ENCODE measurements at places on chromosomes 3 and 15.
A peak's percentile ranks its signal among the peaks of the same experiment; 100 is the strongest.

DNA sequence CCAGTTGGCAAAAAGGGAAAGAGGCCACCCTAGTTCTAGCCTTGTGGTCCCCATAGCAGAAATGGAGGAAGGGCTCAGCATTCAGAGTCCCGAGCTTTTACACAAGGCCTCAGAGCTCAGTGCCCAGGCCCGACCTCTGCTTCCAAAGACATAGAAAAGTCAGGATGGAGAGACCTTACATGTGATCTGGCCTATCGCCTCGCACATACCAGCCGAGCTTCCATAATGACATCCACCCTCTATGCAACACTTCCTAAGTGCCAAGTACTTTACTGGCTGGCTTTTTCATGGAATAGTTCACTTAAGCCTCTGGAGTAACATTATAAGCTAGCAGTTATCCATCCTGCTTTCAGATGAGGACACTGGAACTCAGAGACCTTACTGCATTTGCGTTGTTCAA, 275.9 kb downstream of the FAM43A start:
- DNase-seq: no peak

- DNase-seq: no peak
Measured at GRCh38 chr3:56342475-56342874, 125.8 kb downstream of the ERC2 start.

- no peak for DNase-seq
Measured at GRCh38 chr3:46986055-46986730, 6.7 kb downstream of the NBEAL2 start.

DNA sequence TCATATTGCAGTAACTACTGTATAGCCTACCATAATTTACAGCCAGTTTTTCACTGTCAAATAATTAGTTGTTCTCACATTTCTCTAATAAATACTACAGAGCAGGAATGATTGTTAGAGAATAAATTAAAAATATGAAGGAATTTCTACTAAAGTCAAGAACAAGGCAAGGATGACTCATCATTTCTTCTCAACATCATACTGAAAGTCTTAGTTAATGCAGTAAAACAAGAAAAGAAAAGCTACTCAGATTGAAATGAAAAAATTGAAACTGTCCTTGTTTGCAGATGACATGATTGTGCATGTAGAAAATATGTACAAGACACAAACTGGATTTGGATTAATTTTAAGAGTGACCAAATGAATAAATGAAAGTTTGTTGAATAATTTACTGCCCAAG, 608.2 kb downstream of the NSUN3 start:
- DNase-seq: no peak

GRCh38 chr3:133401374-133402135, 1.7 kb downstream of the BFSP2 start:
- DNase-seq: no peak

DNA sequence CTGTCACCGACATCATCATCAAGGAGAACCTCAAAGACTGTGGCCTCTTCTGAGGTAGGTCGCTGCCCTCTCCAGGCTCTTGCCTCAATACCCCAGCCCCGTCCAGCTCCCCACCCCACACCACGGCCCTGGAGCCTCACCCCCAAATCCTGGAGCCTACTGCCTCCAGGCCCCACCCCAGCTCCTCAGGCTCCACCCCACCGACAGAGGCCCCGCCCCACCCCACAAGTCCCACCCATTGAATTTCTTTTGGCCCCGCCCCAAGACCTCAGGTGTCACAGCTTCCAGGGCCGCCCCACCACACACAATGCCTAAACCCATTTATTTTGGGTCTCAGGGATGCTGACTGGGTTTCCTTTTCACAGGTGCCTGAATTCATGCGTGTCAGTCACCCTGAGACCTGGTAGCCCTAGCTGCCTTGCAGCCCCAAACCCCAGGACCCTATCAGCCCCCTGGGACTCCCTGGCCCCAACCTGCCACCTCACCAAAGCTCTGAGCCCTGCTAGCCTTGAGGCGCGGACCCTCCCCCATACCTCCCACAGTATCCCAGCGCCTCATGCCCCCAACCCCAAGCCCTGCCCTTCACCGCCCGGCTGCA, 3.6 kb downstream of the GNAT1 start:
- no peak for DNase-seq

DNA sequence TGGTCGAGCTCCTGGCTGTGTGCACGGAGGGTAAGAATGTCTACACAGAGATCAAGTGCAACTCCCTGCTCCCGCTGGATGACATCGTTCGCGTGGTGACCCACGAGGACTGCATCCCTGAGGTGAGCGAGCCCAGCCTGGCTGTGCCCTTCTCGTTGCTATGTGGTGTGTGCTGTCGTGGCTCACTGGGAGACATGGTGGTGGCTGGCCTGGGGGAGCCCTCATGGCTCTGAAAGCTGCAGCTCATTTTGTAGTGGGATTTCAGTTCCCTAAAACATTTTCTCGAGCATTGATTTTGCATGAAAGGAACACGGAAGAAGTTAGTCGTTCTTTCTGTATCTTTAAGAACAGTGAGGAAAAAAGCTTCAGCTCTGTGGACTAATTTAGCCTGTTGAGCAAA, 200.5 kb downstream of the ITPR1 start:
- DNase-seq: no peak

DNA sequence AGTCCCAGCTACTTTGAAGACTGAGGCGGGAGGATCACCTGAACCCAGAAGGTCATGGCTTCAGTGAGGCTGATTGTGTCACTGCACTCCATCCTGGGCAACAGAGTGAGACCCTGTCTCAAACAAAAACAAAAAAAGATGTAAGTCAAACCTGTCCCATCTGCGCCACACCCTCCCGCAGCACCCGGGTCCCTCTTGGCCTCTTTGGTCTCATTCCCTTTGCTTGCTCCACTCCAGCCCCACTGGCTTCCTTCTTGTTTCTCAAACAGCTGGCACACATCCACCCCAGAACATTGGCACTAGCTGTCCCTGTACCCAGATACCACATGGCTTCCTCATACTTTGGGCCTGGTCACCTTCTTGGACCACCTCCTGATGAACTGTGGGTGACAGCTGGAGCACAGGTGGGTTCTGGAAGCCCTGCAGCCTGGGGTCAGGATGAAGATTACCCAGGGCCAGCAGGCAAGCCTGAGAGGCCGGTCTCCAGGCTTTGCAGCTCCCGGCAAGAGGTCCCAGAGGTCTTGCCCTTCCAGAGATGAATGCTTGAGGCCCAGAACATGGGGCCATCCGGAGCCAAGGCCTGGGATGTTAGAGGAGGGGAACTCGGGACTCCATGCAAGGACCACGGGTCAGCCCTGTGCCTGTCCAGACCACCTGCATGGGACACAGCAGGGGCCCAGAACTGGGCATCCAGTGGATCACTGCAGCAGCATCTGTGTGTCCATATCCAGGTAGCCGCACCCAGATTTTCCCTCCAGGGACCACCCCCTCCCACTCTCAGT, 10.9 kb upstream of the GATA2 start:
- DNase-seq: no peak

DNA sequence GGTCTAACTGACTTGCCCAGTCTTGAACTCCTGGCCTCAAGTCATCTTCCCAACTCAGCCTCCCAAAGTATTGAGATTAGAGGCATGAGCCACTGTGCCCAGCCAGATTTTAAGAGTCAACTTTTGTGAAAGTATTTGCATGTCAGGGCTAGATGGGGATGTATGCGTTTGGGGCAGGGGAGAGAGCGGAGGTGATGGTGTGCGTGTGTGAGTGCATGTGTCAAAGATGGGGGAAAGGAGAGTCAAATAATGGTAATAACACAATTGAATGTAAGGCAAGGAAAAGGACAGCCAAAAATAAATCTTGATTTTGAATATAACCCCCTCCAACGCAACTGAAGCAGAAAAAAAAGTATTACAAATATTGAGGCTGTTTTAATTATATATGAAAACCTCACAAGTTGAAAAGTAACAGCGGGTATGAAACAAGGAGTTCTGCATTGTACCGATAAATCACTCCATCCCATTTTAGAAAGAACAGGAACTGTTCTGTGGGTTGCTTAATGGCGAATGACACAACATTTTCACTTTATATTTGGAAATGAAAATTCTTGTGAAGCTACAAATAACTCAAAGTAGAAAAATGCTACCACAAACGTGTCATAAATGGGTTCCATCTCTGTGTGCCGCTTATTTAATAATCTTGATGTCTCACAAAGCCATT, 29.9 kb upstream of the LDHAL6B start:
- no peak for DNase-seq

GRCh38 chr3:71018799-71019198, 564.7 kb downstream of the FOXP1 start:
- DNase-seq: no peak

GRCh38 chr15:66943456-66944095, 121.8 kb upstream of the SMAD3 start:
- DNase-seq: no peak

- no peak for DNase-seq
Measured at GRCh38 chr3:135083179-135083578, 288.1 kb downstream of the EPHB1 start.

- DNase-seq: peak; percentile 41
Measured at GRCh38 chr15:77420610-77421369, at the start of gene HMG20A. Gene HMG20A, plus strand, starts transcription at chr15:77420888. Its CDS starts 37,520 bp downstream, at chr15:77458408.

DNA sequence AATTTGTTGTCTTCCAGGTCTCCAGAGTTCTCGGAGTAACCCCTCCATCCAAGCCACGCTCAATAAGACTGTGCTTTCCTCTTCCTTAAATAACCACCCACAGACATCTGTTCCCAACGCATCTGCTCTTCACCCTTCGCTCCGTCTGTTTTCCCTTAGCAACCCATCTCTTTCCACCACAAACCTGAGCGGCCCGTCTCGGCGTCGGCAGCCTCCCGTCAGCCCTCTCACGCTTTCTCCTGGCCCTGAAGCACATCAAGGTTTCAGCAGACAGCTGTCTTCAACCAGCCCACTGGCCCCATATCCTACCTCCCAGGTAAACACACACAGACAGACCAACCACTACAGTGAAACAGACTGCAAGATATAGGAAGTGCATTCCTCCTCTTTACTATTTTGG, 87.9 kb upstream of the BLM start:
- no peak for DNase-seq

DNA sequence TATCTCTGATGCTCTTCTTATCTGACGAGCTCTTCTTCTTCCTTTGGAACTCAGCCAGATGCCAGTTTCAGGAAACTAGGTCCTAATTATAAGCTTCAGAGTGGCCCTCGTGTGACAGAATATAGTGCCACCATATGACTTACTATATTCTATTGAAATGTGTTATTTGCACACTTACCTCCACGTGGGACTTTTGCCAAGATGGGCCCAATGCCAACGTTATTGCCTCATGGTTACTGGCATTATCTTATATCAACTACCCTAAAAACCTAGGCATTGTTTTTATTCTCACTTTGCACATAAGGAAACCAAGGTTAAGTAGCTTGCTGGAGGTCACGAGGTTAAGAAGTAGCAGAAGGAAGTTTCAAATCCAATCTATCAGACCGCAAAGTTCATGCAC, 71.3 kb upstream of the SLCO3A1 start:
- no peak for DNase-seq

DNA sequence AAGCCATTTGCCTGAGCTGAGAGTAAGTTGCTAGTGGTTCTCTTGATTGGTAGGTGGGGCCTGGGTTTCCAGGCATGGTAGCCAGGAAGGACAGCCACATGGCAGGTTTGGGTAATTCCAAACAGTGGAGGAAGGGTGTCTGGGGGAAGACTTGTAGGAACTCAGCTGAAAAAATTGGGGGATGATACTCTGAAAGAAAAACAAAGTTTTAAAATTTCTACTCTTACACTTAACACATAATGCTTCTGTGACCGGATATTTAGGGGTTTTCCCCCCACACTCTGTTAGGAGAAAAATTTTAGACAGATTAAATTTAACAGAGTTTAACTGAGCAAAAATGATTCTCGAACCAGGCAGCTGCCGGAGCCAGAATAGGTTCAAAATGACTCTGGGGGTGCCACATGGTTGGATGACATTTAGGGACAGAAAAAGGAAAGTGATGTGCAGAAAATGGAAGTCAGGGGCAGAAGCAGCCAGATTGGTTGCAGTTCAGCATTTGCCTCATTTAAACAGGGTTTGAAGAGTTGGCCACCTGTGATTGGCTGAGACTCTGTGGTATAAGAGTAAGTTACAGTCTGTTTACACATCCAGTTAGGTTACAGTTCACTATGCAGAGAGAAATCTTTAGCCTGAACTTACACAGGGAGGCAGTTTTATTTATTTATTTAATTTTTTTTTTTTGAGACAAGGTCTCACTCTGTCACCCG, 8.1 kb downstream of the B2M start:
- peak; percentile 55 for DNase-seq

DNA sequence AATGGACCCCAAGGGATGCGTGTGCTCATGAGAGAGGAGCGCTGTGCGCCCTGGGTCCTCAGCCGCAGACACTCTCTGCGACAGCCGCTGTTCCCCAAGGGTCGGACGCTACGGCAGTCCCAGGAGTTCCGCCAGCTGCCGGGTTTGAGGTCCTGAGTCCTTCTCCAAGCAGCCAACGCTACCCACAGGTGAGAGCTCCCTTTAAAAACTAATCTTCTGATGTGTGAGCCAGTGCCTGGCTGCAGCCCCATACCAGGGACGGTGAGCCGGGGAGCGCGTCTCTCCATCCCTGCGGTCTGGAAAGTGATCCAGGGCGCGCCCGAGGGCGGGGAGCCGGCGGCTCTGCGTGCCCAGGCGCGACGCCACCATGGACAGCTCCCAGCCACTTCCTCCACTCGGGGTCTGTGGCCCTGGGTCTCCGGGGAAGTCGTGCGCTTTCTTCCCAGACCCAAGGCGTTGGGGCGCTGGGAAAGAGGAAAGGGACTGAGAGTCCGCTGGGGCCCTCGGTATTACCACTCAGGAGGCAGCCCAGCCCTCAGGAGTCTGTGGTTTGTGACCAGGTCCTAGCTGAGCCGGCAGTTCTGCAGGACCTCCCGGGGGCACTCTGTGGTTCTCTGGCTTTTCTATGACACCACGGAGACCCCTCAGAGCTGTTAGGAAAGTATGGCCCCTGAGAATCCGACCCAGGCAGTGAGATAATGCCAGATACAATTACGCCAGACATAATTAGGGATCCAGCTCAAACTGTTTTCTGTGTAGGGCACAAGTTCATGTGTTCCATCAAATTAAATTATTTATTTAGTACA, 1.4 kb downstream of the CEMIP start:
- no peak for DNase-seq

- no peak for DNase-seq
Measured at GRCh38 chr3:56976651-56977560, 83.6 kb upstream of the SPATA12 start.

DNA sequence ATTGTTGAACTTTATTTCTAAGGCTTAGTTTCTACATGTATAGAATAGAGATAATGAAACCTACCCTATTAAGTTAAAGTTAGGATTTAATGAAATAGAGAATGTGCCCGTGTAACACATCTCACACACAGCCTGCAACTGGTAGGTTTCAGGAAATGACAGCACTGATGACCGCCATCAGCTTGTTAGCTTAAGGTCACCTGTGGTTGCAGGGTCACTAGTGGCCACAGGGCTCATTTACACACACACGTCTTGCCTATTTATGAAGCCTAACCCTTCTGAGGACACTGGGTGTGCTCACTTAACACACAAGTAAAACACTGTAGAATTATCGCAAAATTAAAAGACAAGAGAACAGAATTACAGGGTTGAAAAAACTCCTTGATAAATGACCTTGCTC, 20.1 kb downstream of the CHRM5 start:
- no peak for DNase-seq

GRCh38 chr3:64088408-64089205, 65.3 kb upstream of the PSMD6 start:
- no peak for DNase-seq

GRCh38 chr15:76730262-76730661, 174.9 kb downstream of the SCAPER start:
- DNase-seq: no peak

Measured in stimulated activated CD8-positive, alpha-beta memory T cell treated with anti-CD3 and anti-CD28 coated beads, Interleukin-2, amount 100 ng/mL, for 48 hours (primary cell).